A673 (cell line): ENCODE measurements at places on chromosomes 5 and 9. TPM values are rescaled to one million over a fixed set of nuclear protein-coding genes. Genes with fewer than 3 reads are reported as not detected.

DNA sequence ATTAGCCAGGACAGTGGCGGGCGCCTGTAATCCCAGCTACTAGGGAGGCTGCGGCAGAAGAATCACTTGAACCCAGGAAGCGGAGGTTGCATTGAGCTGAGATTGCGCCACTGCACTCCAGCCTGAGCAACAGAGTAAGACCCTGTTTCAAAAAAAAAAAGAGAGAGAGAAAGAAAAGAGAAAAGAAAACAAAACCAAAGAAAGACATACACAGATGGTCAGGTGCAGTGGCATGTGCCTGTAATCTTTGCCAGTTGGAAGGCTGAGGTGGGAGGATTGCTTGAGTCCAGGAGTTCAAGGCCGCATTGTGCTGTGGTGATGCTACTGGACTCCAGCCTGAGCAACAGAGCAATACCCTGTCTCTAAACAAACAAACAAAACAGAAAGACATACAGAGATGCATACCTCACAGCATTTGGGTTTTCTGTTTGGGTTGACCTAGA, 10.0 kb upstream of the PSAT1 start:
- no peak for DNase-seq

DNA sequence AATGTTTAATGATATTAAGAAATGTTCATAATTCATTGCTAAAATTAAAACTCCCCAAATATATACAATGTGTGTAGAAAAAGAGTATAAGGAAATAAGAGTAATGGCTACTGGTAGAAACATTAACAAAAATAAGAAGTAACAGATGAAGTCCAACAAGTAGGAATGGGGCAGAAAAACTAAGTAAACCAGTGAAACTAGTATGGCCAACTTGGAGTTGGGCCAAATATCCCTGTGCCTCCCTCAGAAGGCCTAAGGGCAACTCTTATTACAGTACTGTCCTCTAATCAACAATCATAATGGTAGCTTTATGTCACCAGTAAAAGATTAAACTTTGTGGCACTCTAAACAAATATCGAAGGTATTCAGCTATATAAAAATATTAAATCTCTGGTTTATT, 93.5 kb downstream of the SSBP2 start:
- no peak for DNase-seq

DNA sequence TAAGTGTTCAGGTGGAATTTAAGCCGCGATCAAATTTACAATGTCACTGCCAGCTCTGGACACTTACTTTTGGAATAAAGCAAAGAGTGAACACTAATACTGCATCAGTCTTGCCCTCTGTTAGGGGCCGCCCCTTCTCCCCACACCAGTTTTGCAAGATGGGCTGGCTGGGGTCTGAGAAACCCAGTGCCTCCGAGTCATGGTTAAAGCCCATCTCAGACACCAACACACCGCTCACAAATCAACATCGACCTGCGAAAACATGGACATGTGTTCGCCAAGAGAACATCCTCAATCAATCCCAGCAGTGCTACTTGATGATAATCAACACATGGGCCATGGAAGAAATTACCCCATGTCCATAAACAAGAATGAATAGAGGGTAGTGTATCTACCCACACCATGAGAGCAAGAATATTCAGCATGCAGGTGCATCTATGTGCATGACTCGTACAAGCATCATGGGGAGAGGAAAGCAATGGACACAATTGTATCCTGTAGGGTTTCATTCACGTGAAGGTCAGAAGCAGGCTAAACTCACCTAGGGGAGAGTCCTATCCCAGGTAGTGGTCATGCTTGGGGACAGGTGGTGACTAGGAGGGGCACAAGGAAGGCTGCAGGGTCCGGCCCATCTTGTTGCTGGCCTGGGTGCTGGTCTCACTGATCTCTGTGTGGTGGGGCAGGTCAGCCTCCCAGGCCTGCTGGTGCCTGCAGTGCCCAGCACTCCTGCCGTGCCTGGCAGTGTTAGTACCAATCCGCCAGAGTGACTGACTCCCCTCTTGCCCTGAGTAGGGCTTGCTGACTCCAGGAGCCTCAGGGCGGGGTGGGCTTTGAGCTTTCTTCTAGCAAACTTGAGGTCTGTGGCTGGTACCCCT, 5.0 kb downstream of the S1PR3 start:
- DNase-seq, result no peak

DNA sequence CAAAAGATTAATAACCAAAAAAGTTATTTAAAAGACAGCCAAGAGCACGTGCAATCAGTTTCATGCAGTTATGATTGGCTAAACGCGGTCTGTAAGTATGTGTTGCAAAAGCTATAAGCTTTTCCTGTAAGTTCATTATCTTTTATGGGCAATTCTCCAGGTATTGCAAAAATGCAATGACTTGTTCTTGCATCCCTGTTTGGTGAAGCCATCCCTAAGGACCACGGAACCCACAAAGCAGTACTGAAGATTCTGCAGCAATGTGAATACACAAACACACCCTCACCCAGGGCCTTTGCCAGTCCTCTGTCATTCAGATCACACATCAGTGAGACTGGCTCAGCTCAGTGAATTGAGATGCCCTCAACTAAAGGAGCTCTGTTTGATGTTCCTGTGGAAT, 11.4 kb downstream of the GCNT4 start:
- no peak for DNase-seq

DNA sequence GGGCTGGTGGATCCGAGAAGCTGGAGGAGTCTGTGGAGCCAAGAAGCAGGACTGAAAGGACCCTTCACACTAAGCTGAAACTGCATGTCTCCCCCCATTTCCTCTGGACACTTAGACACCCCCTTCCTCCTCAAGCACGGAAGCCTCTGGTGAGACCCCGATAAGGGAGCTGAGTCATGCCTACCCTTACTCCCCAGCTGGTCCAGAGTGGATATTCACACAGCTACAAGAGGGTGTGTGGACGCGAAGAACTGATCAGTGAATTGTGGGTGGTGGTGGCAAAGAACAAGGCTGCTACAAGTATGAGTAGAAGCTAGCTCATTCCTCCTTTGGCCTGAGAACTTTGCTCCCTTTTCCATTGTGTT, 4.3 kb downstream of the TLN1 start:
- DNase-seq, result no peak

CDK7 gene
- 32.7 and 35.8 TPM in 2 replicates for total RNA-seq

DNA sequence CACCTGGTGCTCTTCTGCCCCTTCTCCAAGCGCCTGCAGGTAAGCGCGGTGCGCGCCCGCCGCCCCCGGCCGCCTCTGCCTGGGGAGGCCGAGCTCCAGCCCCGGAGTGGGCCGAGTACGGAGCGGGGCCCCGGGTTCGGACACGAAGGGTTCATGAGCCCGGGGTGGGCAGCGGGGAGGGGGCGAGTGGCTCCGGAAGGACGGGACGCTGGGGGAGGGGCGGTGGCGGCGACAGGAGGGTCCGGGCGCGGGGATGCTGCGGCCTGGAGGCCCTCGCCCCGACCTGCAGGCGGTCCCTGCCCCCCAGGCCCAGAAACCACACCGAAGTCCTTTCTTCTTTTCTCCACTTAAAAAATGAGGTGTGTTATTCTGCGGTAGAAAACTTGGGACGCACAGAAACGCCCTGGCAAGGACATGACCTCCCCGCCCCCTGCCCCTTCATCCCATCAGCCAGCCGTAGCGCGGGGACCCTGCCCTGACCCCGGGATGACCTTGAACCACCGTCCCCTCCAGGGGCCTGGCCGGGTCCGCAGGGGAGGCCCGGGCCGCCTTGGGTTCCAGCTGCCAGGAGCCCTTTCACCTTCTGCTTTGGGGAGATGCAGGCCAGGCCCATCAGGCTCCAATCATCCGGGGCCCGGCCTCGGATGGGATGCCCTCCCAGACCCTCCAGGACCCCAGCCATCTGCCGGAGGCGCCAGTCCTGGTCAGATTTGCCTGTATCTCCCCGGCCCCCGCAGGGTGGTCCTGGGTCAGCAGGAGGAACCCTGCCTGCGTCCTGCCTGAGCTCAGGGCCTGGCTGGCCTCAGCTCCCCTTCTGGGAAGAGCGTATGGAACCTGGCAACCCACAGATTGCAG, 545 bp downstream of the DIPK1B start:
- DNase-seq, result no peak

PAEP gene
- total RNA-seq, result not detected in 2 replicates

GRCh38 chr5:148993283-148993936, 69.5 kb downstream of the SH3TC2 start:
- no peak for DNase-seq

PDLIM4 gene
- 6.0 and 8.9 TPM in 2 replicates for total RNA-seq
